ENCODE measurements at places on chromosomes 1 and 21.

DNA sequence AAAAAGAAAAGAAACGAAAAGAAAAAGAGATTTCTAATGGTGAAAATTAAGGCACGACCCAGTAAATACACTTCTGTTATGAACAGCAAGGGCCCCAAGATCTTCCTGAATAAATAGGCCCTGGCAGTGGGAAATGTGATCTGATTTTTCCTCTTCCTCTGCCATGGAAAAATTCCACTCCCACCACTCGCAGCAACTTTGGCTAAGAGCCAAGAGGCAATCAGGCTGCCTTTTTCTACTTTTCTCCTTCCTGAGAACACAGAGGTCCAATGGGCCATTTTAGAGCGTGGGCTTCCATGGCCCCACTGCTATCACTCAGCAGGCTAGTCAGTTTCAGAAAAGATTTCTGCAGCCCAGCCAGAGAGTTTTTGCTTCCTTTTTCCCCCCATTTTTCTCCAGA, 33.7 kb upstream of the AK4 start:
- no peak for DNase-seq

DNA sequence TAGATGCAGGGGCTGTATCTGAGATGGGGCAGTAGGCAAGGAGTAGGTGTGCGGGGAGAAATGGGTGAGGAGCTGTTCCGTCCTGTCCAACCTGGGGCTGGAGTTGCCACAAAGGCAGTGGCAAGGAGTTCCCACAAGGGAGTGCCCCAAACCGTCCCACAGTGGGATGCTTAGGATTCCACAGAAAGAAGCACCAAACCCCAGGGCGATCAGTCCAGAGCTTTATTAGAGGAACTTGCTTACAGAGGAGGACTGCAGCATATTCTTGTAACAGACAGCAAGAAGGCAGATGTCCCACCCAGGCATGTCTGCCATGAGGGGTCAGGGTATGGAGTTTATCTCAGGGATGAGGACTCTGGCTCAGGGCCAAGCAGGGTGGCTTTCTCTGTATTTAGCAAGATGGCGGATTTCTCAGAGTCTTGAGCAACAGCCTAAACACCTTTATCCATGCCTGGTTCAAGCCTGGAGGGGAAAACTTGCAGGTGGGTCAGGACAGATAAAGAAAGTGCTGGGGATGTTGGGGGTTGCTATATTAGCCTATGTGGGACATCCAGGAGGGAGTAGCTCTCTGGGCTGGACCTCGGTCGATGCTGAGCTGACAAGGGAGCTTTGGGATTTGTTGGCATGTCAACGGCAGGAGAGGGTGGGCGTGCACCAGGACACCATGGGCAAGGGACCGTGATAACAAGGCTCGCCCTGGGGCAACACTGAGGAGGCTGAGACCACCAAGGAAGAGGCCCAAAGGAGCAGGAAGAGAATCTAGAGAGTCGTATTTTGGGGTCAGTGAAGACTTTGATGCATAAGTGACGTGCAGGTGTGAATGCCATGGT, 32.8 kb downstream of the OBSCN start:
- no peak for DNase-seq

- no peak for DNase-seq
Observed at GRCh38 chr21:37871121-37871862, 45.0 kb downstream of the KCNJ6 start.

DNA sequence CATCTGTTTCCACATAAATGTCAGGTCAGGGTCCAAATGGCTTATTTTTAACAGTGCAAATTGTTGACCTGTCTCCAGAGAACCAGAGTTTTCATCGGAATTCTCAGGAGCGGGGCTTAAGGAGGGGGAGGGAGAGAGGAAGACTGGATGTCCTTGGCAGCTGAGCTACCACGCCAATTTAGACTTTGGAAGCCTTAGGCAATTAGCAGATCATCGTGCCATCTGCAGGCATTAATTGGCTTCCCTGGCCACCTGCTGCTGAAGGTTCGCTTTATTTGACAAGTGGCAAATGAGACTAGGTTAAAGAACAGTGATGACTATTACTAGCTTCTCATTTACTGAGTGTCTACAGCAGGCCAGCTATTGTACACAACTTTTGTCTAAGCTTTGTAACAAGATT, 43.7 kb downstream of the HLX start:
- DNase-seq, result no peak
